ENCODE measurements at places on chromosomes 7 and 10.

- no peak for DNase-seq
Measured at GRCh38 chr10:101814466-101815071, 3.7 kb downstream of the OGA start.

DNA sequence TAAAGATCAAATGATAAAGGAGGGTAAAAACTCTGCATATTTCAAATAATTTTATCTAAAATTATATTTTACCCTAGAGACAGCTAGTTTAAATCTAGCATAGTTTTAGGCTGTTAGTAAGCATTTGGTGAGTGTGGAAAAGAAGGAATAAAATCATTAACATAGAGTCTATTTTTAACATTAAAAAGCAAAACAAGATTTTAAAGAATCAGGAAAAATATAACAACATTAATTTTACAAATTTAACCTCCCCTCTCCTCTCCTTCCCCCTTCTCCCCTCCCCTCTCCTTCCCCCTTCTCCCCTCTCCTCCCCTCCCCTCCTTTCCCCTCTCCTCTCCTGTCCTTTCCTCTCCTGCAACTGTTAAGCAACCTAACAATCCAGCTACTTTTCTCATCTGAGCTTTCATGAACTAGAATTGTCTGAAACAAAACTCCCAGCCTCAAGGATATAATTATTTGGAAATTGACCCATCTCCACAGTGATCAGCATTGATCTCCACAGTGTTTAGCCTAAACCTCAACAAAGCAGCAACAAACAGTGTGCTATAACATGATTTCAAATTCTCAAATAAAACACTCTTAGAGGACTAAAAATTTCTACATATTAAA is 293.2 kb downstream of the PPP1R3A start:
- no peak for DNase-seq

GRCh38 chr10:92714152-92714845 is 24.5 kb downstream of the HHEX start:
- no peak for DNase-seq

- DNase-seq, result no peak
Measured at GRCh38 chr10:80150172-80150571, 17.6 kb downstream of the PLAC9 start.

GRCh38 chr7:70678621-70679251 is 453.2 kb upstream of the GALNT17 start:
- DNase-seq, result peak; percentile 97

GRCh38 chr7:155295511-155295910 is 2.2 kb upstream of the INSIG1 start:
- peak; percentile 59 for DNase-seq

DNA sequence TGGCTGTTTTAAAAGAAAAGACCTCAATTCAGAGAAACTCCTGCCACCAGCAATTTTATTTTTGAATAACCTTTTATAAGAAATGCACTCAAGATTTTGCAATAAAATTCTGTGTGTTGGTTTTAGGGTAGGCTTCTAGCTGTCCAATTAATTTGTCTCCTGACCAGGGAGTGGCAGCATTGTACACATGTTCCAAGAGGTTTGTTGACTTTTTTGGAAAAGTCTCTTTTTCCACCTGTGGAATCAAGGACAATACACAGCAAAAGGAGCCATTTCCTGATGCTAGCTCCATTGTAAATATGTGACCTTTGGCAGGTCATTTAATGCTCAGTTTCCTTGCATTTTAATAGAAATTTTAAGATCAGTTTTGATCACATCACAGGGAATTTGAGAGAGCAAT is 1.8 kb downstream of the GIMAP5 start:
- peak; percentile 20 for DNase-seq

- DNase-seq, result no peak
Measured at GRCh38 chr7:94374231-94374630, 20.5 kb upstream of the COL1A2 start.

GRCh38 chr10:19815036-19815730 is 1.0 kb upstream of the PLXDC2 start:
- no peak for DNase-seq

GRCh38 chr7:81457852-81458522 is 311.9 kb downstream of the HGF start:
- DNase-seq, result peak; percentile 30

GRCh38 chr7:70920876-70921275 is 211.1 kb upstream of the GALNT17 start:
- DNase-seq, result no peak

DNA sequence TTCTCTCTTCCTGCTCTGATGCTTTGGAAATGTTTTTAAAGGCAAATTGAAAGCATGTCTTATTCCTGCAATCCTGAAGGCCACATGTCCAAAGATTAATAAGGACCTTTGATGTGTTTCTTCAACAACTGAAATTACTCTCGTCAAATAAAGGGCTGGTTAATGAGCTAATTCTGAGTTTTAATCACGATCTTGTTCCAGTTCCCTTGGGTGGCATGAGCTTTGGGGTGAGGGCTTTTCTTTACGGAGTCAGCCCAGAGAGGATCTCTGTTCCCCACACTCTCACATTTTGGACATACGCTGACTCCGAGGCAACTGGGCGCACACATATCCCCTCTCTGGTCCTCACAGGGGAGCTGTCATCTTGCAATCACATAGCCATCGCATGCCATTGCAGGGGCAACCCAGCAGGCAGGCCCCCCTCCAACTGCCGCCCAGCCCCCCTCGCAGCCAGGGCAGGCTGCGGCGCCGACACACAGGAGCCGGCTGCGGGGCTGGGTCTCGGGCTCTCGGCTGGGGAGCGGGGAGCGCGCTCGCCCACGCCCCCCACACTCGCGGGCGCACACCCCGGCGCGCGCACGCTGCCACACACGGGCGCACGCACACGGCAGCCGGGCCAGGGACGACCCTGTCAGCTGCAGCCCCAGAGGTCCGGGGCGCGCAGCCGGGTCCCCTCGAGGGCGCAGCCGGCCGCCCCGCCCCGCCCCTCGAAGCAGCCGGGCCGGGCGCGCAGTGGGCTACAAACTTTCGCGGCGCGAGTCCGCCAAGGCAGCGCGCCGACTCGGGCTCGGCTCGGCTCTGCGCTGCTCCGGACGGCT is at the start of gene GDF10:
Gene GDF10 (plus strand): TSS at position 587 of the 818 bp plus-strand sequence. CDS start 455 bp downstream, outside the sequence.
- DNase-seq, result no peak

GRCh38 chr7:128869138-128869943 is 6.7 kb downstream of the ATP6V1F start:
- peak; percentile 29 for DNase-seq

DNA sequence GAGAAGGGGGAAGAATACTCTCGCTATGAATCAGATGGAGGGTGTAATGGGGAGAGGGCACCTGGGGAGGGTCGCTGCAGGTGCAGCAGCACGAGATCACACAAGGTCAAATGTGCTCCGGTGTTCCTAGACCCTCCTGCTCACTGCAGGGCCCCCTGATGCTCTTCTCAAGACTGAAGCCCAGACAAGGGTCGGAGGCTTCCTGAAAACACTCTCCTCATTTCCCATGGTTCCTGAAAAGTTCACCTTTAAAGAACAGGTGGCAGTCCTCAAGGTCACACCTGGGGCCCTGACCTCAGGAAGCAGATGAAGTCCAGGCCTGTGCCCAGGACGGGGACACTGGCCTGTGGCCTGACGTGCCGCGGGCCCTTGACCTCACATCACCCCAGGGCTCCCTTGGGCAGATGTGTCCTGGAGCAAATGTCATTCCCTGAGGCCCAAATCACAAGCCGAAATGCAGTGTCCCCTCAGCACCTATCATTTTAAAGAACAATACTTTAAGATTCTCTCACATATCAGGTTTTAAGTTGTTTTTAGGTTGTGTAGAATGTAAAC is 289.8 kb downstream of the GLRX3 start:
- no peak for DNase-seq

- DNase-seq, result peak; percentile 41
Measured at GRCh38 chr10:62634576-62634975, 169.9 kb upstream of the ADO start.

DNA sequence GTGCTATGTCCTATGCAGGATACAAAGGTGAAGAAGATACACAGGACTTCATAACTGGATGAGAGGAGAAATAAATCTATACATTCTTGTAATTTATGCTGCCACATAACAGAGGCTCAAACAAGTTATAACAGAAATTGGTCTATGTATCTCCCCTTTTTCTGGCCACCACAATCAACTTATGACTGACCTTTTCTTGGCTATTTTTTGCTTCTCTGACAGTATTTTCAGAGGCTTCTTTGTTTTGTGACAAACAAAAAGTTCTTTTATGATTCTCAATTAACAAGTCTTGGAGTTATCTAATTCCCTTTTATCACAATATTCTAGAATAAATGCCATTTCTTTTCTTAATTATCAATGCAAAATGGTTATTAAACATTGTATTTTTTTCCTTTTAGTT is 953.0 kb upstream of the ZWINT start:
- DNase-seq, result no peak

DNA sequence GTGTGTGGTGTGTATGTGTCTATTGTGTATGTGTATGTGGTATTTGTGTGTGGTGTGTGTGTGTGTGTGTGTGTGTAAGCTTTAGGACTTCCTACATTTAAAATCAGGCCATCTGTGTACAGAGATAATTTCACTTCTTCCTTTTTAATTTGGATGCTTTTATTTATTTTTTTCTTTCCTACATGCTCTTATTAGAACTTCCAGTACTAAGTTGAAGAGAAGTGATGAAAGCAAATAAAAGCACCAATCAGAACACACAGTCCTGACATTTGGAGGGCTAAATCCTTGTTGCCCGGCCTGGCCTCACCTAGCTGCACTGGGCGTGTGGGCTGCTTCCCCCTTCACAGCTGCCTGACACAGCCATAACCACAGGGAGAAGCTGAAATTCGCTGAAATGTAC is 3.8 kb upstream of the MRC1 start:
- DNase-seq, result no peak

DNA sequence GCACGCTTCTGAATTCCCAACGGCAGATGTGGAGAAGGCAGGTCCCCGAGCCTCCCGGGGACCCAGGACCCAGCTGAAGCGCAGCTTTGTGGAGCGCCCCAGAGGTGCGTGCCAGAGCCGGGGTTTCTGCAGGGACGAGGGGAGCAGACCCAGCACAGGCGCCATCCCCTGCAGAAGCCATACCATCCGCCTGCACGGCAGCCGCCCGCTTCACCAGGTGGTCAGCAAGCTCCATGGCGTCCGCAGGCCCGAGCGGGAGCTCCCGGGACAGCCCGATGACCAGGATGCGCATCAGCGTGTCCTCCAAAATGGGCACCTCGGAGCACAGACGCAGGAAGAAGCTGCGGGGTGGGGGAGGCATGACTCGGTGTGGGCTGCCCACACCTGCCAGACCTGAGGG is 10.6 kb downstream of the INTS1 start:
- DNase-seq, result no peak

GRCh38 chr10:64033711-64034110 is 512.5 kb downstream of the REEP3 start:
- DNase-seq, result no peak

GRCh38 chr7:4169455-4169854 is 512.6 kb upstream of the FOXK1 start:
- DNase-seq, result no peak

GRCh38 chr7:96534221-96534620 is 175.4 kb downstream of the SEM1 start:
- no peak for DNase-seq

GRCh38 chr7:155007947-155008346 is 5.0 kb upstream of the PAXIP1 start:
- DNase-seq, result peak; percentile 77

GRCh38 chr7:50502947-50503346 is 52.8 kb upstream of the FIGNL1 start:
- DNase-seq, result no peak

GRCh38 chr10:77601488-77601887 is 36.1 kb downstream of the KCNMA1 start:
- no peak for DNase-seq

DNA sequence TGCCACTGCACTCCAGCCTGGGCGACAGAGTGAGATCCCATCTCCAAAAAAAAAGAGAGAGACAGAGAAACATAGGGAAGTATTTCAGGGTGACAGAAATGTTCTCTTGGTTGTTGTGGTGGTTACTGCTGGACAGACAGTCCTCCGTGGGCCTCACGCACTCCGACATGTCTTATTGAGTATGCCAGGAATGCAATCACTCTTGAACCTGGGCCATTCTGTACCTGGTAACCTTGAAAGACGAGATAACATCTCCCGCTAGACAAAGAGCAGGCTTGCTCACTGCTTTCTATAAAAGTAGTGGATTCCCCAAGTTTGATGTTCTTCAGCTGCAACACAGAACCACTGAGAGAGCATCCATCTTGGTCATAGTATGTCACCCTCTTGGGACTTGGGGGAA is 6.7 kb downstream of the CACUL1 start:
- DNase-seq, result no peak

DNA sequence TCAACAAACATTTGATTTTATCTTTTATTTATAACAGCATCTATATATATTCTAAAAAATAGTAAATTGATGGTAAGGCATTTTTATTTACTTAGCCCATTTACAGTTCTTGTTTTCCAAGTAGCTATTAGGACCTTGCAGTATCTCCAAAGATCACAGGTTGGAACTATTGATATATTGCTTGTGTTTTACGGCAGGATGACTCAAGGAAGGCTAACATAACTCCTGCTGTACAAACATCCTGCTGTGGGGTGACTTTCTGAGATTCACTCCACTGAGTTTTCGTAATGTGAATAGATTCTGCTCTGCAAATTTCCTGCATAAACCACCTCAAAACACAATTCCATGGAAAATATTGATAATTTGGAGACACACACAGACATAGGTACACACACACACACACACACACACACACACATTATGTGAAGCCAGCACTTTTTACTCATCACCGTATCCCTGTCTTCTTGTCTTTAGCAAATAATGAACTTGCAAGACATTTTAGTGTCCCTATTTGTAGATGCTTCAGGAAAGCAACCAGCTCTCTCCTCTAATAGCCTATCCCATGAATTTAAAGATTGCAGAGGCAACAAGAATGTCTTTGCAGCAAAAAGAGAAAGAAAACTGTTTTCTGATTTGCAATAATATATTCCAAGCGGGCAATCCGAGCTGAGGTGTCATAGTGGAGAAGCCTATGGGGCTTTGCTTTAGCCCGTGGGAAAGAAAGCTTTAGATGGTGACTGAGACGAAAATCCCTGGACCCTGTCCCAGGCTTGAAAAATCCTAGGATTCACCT is 722 bp downstream of the AGR2 start:
- DNase-seq, result no peak

DNA sequence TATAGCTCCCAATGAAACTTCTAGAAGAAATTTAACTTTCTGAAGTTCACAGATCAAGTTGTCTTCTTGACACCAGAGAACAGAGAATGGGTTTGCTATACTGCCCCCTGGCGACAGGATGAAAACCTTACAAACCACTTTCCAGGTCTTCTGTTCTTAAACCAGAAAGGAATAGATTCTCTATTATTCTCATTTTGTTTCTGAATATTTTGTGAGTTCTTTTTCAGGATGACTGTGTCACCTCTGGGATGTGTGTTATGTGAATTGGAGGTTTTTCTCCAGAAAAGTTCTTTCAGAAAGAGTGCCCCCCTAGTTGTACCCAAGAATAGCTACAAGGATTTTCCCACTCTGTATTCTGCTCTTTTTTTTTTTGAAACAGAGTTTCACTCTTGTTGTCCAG is 6.3 kb downstream of the IFT22 start:
- peak; percentile 87 for DNase-seq

DNA sequence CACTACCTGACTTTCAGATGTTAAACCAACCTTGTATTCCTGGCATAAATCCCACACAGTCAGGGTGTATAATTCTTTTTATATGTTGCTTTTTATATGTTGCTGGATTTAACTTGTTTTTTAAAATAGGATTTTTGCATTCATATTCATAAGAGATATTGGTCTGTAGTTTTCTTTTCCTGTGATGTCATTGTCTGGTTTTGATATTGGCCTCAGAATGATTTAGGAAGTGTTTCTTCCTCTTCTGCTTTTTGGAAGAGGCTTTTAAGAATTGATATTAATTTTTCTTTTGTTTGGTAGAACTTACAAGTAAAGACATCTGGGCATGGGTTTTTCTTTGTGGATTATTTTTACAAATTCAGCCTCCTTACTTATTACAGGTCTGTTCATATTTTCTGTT is 93.1 kb downstream of the CARD11 start:
- DNase-seq, result peak; percentile 47
